Activated CD8-positive, alpha-beta memory T cell treated with anti-CD3 and anti-CD28 coated beads for 48 hours (primary cell): ENCODE measurements at places on chromosomes 1 and 21.

DNA sequence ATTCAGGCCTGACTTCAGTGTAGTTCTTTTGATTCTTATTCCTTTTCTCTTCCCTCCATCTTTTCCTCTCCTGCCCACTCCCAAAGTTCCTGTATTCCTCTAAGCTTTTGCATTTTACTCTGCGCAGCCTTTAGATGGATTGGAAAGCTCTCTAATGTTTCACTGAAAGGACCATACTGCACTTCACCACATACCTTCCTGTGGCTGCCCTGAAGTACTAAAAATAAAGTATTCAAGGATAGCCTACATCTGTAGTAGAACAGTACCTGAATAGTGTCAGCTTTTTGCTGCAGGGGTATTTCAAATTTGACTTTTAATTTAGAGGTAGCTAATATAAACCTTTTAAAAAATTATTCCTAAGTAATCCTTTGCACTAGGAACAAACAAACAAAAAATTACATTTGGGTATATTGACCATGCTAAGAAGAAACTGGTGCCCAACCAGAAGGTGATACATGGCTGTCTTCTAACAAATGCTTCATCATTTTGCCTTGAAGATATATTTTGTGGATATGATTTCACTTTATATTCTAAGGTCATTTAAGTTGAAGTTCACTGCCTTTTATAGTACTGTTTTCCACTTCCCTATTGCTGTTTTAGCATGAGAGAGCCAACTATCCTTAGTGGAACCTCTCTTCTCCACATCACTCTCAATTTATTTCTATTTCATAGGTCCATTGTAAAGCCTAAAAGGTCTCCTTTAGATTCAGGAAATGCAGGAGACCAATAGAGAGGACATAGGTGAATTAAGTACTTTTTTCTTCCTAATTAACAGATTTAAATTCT lies 22.8 kb downstream of the FAM20B start:
- no peak for DNase-seq

DNA sequence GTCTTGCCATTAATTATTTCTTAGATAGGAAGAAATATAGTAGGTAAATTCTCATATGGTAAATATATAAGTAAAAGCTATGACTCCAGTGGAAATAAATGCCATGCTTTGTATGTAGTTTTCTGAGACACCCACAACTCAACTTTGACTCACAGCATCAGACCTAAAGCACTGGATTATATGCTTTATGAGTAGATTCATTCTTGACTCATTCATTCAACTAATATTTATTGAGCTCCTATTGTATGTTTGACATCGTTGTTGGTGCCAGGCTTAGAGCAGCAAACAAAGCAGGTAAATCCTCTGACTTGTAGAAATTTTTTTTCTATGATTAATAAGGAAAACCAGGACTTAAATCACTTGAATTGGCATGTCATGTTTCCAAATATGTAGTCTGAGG lies 211.4 kb downstream of the PTPRC start:
- no peak for DNase-seq

DNA sequence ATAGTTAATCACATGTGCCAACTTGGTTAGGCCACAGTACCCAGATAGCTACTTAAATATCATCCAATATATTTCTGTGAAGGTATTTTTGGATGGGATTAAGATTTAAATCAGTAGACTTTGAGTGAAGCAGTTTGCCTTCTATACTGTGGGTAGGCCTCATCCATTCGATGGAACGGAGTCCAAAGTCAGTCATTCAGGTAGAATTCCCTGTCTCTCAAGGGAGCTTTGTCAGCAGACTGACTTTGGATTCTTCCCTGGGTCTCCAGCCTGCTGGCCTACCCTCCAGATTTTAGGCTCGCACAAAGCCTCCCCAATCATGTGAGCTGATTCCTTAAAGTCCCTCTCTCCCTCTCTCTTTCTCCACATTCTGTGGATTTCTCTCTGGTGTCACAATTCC lies 145.1 kb upstream of the MAGI3 start:
- no peak for DNase-seq

GRCh38 chr1:239125893-239126292 lies 260.5 kb upstream of the CHRM3 start:
- DNase-seq: no peak

DNA sequence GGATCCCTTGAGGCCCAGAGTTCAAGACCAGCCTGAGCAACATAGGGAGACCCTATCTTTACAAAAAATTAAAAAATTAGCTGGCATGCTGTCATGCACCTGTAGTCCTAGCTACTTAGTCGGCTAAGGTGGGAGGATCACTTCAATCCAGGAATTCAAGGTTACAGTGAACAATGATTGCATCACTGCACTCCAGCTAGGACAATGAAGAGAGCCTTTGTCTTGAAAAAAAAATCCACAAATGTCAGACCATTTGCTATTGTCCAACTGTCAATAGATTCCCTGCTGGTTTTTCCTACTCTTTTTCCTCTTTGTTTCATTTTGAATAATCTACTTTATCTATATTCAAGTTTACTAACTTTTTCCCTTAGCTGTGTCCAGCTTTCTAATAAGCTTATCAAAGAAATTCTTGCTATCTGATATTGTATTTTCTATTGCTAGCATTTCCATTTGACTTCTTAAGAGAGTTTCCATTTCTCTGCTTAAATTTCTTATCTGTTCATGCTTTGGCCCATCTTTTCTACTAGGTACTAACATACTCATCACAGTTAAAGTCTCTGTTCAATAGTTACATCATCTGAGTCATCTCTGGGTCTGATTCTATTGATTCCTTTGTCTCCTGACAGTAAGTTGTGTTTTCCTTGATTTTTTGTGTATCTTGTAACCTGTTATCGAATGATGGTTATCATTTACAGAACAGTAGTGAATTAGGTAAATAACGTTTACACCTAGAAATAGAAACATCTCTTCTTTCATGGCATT lies 14.8 kb downstream of the MT1HL1 start:
- DNase-seq: no peak

GRCh38 chr1:42820813-42821212 lies 3.6 kb upstream of the SVBP start:
- DNase-seq: no peak

DNA sequence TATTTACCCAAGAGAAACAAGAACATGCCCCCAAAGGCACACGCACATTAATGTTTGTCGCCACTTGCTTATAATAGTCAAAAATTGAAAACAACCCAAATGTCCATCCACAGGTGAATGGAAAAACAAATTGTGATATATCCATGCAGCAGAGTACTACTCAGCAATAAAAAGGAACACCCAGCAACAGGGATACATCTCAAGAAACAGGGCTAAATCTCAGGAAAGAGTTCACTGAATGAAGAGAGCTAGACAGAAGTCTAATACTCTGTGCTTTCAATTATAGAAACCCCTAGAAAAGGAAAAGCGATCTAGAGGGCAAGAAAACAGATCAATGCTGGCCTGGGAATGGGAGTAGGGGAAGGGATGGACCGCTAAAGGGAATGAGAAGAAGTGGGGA lies 36.7 kb upstream of the LAPTM5 start:
- DNase-seq: no peak

- DNase-seq: no peak
Measured at GRCh38 chr1:87872189-87872588, 543.5 kb downstream of the LMO4 start.

DNA sequence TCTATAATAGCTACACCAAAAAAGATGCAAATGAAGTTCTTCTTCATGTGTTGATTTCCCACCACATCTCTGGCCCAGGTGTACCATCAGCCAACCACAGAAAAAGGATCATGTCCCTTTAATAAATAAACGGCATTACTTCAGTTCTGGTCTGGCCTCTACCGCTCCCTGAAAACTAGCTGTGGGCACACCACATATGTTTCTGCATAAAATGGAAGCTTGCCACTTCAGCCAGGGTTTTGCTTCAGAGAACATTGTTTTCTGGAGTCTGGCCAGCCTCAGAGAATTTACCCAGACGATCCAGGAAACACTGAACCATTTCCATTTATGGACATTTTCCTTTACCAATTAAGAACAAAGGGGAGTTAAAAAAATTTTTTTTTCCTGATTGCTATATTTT lies 5.8 kb upstream of the LAMC2 start:
- DNase-seq: no peak

- DNase-seq: no peak
Measured at GRCh38 chr1:3639397-3639911, 10.4 kb downstream of the WRAP73 start.

DNA sequence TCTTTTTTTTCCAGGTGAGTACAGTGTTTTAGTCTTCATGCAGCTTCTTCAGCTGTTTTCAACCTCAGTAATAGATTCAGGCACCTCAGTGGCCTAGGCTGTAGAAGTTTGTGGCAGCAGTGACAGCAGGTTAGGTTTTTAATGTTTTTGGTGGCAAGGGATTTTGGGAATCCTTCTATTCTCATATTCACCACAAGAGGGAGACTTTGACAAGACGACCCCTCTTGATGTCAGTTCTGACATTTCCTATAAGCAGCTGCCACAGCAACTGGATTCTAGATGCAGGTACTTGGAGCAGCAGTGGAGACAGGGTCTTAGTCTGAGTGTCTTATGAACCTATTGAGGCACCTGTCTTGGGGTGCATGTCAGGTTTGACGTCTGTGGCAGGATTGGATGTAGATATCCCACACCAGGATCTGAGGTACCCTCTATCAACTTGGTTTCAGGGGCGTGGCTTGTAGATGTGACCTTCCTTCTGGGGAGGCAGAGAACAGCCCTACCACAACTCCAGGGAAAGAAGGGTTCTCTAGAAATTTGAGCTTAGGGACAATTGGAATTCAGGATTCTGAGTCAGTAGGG lies 1104.2 kb upstream of the TMPRSS15 start:
- DNase-seq: no peak

GRCh38 chr1:200907611-200908097 lies 13.0 kb downstream of the INAVA start:
- DNase-seq: no peak

DNA sequence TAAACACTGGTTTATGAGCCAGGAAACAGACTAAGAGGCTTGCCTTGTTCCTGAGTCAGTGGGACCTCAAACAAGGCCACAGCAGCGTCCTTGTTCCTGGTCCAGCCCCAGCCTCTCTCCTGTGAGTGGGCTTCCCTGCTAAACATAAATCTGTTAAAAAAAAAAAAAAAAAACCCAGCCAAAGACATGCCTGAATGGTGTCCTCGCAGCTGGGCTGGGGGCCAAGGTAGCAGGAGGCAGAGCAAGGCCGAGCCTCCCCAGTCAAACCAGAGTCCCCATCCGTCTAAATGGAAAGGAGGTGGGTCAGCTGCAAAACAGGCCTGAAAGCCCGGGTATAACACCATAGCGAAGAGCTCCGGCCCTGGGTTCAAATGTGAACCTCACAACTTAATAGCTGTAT lies 18.1 kb upstream of the IFFO2 start:
- no peak for DNase-seq

GRCh38 chr1:87024936-87025540 lies 110.6 kb downstream of the HS2ST1 start:
- DNase-seq: no peak
